Stimulated activated CD8-positive, alpha-beta memory T cell treated with anti-CD3 and anti-CD28 coated beads, Interleukin-7, amount 100 ng/mL, for 48 hours (primary cell): ENCODE measurements at places on chromosomes 7 and 10.

DNA sequence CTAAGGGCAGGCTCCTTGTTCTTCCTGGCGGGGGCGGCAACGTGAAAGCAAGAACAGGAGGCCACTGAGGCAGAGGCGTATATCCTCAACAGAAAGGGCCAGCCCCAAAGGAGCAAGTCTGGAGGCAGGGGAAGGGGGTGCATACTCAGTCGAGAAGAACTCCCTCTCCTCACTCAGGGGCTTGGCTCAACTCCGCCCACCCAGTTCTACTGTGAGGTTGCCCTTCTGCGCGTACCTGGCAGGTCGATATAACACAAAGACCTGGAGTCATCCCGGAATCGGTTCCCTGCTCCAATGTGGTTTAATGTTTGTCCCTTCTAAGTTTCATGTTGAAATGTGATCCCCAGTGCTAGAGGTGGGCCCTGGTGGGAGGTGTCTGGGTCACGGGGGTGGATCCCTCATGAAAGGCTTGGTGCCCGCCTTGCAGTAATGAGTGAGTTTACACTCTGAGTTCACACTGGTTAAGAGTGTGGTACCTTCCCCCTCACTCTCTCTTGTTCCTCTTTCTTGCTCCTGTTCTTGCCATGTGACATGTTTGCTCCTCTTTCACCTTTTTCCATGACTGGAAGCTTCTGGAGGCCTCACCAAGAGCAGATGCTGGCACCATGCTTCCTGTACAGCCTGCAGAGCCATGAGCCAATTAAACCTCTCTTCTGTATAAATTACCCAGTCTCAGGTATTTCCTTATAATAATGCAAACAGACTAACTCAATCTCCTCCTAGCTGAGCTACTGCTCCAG lies 32.6 kb downstream of the GSDME start:
- no peak for DNase-seq

DNA sequence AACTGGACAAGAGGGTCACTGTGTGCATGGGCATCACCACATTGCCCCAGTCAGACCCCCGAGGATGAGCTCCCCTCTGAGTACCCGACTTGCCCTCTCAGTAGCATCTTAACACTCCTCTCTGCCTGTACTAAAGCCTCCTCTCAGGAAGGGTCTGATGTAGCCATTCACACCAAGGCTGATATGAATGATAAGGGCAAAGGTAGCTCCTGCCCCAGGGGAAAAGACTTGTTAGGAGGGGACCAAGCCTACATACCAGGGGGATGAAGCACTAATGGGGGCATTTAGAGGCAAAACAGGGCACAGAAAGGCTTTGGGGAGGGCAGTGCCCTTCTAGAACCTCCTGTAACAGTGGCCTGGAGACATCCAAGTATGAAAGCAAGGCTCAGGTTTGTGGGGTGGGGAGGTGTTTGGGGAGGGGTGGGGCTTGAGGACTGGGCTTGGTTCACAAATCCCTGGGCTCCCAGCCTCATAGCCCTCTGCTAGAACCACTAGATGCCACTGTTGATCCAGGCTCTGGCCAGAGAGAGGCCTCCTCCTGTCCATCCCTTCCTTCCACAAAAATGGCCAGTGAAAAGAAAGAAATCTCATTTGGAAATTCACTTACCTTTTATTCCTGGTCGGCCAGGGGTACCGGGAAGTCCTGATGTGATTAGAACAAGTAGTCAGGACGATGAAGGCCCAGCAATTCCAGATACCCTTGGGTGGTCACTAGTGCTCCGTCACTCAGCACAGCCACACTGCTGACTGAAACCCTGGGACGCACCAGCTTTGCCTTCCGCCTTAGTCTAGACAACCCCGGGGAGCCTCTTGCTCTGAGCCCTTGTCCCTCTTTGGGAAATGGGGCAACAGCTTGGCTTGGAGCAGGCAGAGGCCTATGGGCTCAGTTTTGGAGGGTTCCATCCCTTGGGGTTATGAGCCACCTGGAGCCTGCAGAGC lies 40.3 kb downstream of the COL17A1 start:
- no peak for DNase-seq

DNA sequence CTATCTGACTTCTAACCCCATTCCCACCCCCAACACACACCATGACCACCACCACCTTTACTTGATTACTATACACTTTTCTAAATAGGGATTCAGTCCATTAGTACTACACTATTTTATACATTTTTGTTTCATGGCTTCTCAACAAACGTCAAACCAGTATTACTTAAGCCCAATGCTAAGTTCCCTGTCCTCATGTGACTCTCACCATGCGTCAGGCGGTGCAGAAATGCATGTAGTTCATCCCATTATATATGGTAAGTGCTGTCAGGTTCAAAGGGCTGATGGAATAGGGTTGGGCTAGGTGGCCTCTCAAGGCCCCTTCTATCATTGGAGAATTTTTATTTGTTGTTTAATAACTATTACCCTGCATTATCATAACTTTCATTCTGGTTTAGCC lies 19.5 kb upstream of the VPS41 start:
- DNase-seq = no peak

DNA sequence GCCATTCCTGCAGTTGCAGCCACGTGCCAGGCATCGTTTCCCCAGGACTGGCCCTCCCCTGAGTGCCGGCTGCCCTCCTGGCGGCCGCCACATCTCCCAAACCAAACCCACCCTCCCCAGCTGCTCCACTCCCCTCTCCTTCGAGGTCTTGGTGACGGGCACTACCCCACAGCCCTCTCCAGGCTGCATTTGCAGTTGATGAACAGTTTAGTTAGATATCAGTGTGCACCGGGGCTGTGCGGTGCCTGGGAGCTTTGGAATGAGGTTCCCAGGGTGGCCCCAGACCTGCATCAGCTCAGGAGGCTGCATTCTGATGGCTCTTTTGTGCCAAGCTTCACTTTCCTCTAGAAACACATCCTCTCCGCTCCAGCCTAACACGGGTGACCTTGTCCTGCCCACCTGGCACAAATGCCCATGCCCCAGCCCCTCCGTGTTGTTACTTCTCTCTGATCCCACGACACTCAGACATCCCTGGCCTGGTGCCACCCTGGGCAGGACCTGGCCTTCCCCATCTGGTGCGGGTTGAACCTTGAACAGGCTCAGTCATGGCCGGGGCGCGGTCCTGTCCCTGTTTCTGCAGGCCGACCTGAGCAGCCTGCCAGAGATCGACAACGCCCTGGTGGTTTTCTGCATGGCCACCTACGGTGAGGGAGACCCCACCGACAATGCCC lies 14.5 kb downstream of the TMEM120A start:
- DNase-seq = no peak

- no peak for DNase-seq
Observed at GRCh38 chr10:132291826-132292225, 15.9 kb downstream of the STK32C start.

- DNase-seq = no peak
Observed at GRCh38 chr10:105150259-105150880, 509.3 kb downstream of the SORCS3 start.

GRCh38 chr7:85897967-85898366 lies 711.1 kb upstream of the SEMA3D start:
- DNase-seq = no peak

DNA sequence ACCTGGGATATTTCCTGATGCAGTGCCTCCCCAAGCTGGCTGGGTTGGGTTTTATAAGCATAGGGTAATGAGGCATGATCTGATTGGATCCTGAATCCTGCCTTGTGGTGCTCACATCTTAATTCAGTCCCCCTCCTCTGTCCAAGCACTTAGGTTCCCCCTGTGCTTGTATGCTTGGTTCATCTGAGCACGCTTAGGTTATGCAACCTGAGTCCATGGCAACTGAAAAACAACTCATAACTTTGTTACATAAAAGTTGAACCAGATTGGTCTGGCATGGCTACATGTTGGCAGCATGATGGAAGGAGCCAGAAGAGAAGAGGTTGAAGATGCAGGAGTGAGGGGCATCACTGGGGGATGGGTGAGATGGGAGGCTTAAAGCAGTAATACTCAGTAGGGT lies 57.3 kb upstream of the OSBPL3 start:
- DNase-seq = no peak
